ENCODE measurements at places on chromosomes 2 and 18.

- no peak for DNase-seq
These were observed 28.5 kb downstream of the SEMA4F start for GRCh38 chr2:74682501-74682900.

DNA sequence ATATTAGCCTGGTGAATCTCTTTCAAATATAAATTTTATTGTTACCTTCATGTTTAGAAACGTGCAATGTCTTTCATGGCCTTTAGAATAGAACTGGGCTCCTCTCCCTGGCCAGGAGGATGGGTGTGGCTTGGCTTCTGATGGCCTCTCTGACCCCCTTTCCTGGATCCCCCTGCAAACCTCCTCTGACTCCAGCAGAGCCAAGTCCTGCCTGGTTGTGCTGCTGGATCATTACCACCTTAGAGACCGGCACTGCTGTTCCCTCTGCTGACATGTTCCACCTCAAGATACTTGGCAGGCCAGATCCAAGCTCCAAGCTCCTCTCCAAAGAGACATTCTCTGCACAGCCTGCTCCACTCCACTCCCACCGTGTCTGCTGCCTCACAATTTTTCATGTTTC, 823.8 kb upstream of the HS6ST1 start:
- DNase-seq: no peak

- no peak for DNase-seq
These were observed 352.6 kb upstream of the POU3F3 start for GRCh38 chr2:104501342-104501741.

DNA sequence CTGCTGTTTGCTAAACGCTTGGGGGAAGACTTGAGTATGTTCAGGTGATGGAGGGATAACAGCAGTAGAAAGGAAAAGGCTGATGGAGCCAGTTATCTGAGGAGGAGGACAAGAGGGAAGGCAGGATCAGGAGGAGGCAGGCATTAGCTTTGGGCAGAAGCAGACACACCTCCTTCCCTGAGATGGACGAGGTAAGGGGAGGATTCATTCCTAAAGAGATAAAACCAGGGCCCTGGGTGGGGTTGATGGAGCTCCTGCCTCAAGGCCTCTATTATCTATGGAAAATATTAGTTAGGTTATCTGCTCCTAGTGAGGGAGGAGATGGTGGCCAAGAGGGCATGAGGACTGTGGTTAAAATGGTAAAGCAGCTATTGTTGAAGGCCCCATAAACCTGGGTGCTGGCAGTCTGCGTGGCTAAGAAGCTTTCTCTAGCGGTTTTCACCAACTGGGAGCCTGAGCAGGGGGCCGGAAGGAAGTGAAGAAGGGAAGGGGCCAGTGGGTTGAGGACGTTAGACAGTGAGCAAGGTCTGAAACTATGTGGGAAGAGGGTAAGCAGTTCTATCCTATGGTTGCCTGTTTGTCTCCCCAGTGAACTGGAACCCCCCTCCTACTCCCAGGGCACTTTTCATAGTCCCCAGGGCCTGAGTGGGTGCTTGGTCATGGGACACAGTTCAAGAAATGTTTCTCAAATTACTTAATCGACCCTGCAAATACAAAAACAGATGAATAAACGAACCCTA, 56.6 kb upstream of the HK2 start:
- DNase-seq: no peak

GRCh38 chr2:155913356-155913755, 419.2 kb downstream of the NR4A2 start:
- DNase-seq: no peak

DNA sequence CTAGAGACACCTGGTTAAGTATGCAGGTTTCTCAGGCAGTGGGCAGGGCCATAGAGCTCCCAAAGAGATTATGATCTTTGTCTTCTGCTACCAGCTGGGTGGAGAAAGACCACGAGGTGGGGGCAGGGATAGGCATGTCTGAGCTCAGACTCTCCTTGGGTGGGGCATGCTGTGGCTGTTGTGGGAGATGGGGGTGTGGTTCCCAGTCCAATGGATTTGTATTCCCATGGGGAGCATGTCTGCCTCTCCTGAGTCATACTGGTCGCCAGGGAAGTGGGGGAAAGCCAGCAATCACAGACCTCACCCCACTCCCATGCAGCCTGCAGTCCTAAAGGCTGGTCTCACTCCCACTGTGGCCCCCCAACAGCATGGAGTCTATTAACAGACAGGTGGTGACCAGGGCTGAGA, 31.4 kb upstream of the RHOB start:
- no peak for DNase-seq

DNA sequence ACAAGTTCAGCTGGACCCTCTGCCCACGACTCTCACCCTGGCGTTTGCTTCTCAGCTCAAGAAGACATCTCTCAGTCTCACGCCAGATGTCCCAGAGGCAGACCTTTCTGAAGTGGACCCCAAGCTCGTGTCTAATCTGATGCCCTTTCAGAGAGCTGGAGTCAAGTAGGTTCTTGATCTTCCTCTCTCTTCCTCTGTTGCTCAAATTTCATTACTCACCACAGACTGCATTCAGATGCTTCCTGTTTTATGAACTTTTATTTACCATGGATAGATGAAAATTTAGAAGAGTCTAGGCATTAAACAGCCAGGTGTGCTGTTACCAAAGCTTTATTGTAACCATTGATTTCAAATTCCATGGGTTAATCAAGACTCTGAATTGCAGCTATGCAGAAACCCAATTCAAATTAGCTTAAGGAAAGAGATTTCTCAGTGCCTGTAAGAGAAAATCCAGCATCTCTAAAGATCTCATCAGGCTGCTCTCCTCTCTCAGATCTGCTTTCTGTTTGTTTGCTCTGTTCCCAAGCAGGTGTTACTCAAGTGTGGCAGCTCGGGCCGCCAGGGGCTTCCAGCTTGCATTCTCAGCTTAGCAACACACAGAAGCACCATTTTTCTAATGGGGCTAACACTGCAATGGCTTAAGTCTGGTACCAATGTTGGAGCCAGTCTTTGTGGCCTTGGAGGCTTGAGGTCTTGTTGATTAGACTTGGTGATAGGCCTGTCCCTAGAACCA, 16.5 kb downstream of the SMARCAL1 start:
- DNase-seq: no peak

- DNase-seq: no peak
These were observed 17.5 kb downstream of the MGAT4A start for GRCh38 chr2:98713332-98714015.

DNA sequence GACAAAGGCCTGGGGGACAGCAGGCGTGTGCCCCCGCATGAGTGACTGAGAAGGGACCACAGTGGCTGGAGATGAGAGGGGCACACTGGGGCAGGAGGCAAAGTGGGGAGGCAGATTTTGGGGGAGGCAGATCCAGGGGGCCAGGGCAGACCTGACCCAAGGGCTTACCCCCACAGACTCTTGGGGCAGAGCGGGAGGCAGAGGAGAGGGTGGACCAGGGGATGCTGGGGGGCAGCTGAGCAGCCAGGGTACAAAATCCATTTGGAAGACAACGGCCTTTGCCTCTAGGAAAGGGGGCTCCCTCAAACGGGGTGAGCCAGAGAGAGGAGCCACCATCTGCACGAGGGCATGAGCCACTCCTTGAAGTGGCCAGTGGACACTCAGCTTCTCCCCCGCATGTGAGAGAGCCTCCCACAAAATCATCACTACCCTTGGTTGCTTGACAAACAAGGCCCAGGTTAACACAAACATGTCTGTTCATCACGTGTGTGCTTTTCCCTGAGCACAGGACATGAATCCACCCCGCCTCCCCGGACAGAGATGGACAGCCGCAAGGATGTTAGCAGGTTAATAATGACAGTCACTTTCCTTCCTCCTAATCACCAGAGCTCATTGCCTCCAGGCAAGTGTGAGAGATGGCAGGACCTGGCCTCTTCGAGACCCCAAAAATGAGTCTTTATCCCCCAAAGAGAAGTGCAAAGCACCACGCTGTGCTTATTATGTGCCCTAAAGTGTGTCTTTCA, 72.0 kb upstream of the RAB6C start:
- DNase-seq: no peak

GRCh38 chr2:176544991-176545956, 276.0 kb downstream of the MTX2 start:
- no peak for DNase-seq

- no peak for DNase-seq
These were observed 10.7 kb upstream of the ID2 start for GRCh38 chr2:8671176-8671575.

DNA sequence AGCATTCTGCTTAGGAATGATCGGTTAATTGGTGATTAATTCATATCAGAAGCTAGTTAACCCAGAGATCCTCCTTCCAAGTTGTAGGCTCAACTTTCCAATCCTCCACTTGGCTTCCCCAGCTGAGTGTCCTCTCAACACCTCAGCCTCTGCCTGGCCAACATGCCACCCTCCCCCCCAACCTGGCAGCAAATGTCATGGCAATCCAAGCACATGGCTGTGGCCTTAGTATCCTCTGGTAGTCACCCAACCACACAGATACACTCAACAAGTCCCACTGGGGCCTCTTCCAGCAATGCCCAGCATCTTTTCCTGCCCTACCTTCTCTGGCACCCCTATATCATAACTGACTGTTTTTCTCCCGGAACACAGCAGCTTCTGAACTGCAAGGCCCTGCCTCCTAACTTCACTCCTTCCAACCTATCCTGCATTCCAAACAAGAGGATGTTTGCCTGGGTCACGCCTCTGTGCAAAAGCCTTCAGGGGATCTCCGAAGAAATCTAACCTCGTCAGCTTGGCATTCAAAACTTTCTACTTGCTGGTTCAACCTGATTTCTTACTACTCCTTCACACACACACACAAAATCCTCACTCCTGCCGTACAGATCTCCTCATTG, 195.0 kb downstream of the CYP26B1 start:
- no peak for DNase-seq

DNA sequence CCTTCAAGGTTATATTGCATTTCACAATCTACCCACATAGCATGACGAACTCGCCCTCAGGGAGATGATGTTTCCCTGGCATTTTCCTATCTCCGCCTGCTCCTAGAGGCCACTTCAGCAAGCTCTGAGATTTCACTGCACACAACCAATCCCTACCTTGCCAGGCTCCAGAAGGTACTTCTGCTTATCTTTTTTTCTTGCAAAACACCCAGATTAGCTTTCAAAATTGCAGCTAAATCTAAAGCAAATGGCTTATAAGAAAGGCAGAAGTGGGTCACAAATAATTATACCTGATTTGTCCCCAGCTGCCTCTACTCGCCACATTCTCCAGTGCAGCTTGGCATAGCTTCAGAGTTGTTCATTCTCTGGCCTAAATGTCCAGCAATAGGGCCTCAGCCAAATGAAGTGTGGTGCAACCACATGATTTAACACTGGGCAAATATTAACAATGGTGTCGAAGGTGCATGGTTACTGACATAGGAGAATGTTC, 32.4 kb upstream of the MRPL19 start:
- DNase-seq: no peak

DNA sequence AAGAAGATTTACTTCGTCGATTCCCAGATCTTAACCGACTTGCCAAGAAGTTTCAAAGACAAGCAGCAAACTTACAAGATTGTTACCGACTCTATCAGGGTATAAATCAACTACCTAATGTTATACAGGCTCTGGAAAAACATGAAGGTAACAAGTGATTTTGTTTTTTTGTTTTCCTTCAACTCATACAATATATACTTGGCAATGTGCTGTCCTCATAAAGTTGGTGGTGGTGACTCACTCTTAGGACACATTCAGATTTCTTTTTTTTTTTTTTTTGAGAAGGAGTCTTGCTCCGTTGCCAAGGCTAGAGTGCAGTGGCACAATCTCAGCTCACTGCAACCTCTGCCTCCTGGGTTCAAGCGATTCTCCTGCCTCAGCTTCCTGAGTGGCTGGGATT, 26.8 kb downstream of the MSH2 start:
- DNase-seq: peak; percentile 24

DNA sequence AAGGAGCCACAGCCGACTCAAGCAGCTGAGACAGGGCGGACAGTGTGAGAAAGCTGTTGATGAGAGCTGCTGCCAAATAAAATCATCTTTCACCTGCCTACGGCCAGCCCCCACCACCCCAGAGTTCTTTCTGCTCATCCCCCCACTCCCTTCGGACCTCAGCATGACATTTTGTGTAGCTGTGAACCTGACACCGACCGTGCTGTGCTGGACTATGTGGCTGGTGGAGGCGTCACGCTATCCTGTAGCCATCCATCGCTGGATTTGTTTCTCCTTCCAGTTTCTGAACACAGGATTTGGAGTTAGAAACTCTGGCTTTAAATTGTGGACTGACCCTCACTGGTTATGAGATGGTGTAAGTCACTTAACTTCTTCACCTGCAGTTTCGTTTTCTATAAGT, 317.3 kb downstream of the DCDC2C start:
- no peak for DNase-seq

DNA sequence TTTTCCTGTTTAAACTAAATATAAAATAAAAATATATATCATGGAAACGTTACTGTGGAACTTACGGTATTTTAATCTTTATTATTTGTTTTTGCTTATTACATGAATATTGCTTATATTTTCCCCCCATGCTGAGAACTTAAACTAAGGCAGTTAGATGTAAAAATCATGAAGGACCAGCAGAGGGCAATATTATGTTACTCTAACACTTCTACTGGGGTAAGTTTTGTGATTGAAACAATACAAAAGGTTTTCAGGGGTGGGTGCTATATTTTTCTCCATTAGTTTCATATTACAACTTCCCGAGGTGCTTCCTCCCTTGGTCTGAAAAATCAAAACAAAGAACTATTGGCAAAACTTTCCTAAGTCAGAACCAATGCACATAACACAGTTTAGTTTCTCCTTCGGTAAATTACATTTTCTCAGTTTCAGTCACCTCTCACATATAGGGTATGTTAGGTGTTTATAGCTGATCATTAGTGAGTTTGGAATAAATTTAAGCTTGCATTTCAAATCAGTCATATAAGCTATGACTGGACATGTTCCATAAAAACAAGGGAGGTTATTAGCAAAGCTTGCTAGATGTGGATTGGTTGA, 54.8 kb downstream of the ZNF407 start:
- DNase-seq: no peak

GRCh38 chr2:131094463-131095281, 1.4 kb upstream of the FAM168B start:
- DNase-seq: no peak

DNA sequence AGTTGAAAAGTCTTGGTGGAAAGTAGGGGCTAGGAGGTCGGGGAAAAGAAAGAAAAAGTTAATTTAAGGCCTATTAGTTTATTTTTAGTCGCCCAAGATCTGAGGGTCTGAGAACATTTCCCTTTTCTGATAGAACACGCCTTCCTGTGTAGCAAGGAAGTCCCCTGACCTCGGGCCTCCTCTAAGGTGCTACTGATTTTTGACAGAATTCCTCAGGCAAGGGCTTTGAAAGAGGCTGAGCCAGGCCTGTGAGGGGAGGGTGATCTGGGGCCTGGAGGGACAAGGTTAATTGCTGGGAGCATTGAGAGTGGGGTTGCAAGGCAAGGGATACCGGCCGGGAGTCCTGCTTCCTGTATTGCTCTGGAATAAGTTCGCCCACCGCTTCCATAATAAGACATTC, 131.4 kb upstream of the MYCN start:
- no peak for DNase-seq

All from BJ (cell line).